ENCODE measurements at places on chromosomes 6 and 20. TPM values are rescaled to one million over a fixed set of nuclear protein-coding genes. Genes with fewer than 3 reads are reported as not detected.

Gene RAET1L
- polyA plus RNA-seq = not detected

Gene DEFB129
- not detected for polyA plus RNA-seq

Gene HAO1
- not detected for polyA plus RNA-seq

Gene XKR7
- not detected for polyA plus RNA-seq

Gene TEAD3
- polyA plus RNA-seq = 28.0 TPM

Gene ARMH2
- polyA plus RNA-seq = not detected

Gene SYNE1
- 34.1 TPM for polyA plus RNA-seq

Gene RGS17
- 0.75 TPM for polyA plus RNA-seq

Gene NEURL2
- 2.0 TPM for polyA plus RNA-seq

Gene TP53TG5
- not detected for polyA plus RNA-seq

All from IMR-90 (cell line).